Activated naive CD4-positive, alpha-beta T cell treated with anti-CD3 and anti-CD28 coated beads, Interleukin-2, amount 50 U/mL, for 72 hours (primary cell): ENCODE measurements at places on chromosomes 7 and 10.

GRCh38 chr10:14608381-14609001, 166.2 kb downstream of the FAM107B start:
- no peak for DNase-seq

DNA sequence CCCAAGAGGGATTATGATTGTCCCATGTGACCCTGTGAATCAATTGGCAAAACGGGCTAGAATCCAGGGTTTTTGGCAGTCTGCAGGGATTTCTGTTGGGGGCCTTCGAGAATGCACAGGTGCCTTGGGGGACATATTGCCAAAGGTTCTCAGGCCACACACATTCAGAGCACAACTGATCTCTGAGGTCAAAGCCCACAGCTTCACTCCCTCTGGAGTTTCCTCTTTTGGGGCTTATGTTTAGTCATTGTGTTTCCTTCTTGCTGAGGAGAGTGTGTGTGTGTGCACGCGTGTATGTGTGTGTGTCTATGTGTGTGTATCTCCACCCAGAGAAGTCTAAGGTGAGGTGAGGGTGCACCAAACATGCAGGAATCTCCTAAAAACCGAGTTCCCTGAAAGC, 8.8 kb downstream of the PPIF start:
- peak; percentile 3 for DNase-seq

GRCh38 chr7:24403557-24403956, 119.6 kb downstream of the NPY start:
- DNase-seq, result no peak

DNA sequence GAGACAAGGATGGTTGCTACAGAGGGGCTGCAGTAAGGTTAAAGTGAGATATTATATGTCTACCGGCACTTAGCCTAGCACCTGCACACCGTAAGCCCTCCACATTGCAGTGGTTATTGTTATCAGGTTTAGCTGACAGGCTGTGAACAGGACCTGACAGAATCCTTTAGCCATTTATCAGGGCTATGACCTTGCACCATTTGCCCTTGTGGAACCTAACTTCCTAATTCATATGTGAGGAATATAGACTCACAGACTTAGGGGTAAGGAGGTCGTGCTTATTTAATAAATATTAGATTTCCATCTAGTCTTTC, 10.1 kb downstream of the NCOA4 start:
- no peak for DNase-seq

DNA sequence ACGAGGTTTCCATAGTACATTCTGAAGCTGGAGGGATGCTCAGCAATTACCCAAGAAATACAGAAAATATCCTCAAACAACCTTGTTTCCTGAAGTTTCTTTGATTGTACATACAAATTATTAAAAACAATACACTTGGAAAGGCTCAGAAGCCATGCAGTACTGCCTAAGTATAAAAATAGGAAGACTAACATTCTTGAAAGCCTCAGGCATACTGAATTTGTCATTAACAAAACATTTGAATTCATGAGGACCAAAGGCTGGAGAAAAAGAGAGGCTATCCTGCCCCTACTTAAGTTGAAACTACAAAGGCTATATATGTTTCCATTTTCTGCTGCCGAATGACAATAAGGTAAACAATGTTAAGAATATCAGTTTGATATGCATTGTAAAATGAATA, 54.3 kb upstream of the SGCE start:
- DNase-seq, result no peak

- peak; percentile 68 for DNase-seq
Measured at GRCh38 chr10:97882142-97883091, 32.8 kb downstream of the GOLGA7B start.

- DNase-seq, result no peak
Measured at GRCh38 chr7:101970801-101971200, 153.4 kb downstream of the CUX1 start.

DNA sequence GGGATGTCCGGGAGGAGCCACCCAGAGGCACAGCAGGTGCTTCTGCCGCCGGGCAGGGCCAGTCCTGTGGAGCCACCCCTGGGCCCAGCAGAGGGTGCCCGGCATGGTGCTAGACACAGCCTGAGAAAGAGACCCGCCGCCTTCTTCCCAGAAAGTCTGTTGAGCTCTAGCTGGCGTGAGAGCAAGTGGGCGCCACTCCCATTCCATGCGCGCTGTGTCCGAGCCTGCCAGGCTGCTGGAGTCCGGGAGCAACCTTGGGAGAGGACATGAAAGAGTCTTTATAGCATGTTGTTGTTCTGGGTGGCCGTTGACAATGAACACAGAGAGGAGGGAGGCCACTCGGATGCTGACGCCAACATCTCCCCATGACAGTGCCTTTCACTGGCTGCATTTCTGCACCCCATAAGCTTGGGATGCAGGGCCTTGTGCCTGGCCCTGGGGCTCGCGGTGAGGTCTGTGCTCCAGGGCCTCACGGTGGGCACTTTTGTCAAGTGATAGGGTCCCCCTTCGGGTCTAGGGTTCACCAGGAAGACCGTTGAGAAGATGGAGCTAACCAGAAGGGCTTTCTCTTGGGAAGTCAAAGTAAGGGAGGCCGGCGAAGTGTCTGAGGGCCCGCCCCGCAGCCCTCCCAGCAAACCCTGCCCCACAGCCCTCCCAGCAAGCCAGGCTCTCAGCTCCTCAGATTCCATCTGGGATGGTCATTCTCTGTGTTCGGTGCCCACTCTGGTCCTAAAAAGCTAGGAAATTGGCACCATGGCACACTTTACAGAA, 47.3 kb downstream of the NKX6-2 start:
- no peak for DNase-seq

DNA sequence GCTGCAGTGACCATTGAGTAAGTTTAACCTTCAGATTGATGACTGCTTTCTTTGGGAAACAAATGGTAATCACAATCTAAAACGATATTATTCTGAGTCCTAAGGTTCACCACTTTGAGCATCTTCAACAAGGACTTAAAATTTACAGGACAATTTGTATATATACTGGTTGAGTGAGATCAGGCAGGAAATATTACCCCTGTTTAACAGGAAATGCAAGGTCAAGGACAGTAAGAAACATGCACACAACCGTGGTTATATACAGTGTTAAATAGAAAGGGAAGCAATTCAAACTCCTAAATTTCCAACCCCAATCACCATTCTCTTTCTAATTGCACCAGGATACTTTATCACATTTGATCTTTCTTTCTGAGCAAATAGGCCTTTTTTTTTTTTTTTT, 96.1 kb downstream of the ZNF277 start:
- DNase-seq, result no peak

GRCh38 chr7:15932318-15932717, 245.8 kb upstream of the MEOX2 start:
- DNase-seq, result no peak

DNA sequence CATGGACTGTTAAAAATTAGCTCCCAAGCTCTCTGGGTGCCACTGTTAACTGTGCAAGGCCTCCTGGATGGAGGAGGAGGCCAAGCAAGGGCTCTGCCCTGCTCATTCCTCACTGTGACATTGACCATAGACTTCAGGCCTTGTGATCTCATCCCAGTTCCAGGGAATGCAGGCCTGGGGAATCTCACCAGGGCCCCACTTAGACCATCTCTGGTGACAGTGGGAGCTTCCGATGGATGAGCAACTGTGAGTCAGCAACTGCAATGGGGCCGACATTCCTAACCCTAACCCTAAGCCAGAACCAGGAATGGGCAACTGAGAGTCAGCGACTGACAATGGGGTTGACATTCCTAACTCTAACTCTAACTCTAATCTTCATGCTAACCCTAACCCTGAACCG, 50.4 kb upstream of the MSMB start:
- DNase-seq, result no peak

DNA sequence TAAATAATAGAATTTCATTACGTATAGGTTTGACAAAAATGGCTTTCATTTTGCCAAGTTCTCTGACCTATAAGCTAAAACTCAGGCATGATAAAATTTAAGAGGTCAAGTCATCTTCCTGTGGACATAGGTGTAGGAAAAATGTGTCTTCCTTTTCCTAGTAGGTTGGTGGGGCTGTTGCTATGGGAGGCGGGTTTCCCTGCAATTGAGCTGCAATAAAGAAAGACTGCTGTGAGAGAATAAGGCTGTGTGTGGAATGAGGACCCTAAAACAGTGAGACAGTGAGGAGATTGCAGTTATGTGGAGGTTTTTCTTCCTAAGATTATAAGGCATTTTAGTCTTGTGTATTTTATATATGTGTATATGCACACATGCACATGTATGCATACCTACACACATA, 13.0 kb upstream of the SEMA3A start:
- DNase-seq, result no peak
